Foreskin keratinocyte (primary cell): ENCODE measurements at places on chromosomes 4 and X. TPM values are rescaled to one million over a fixed set of nuclear protein-coding genes. Genes with fewer than 3 reads are reported as not detected.

Gene FREM3
- not detected in 2 replicates for polyA plus RNA-seq

Gene GPC4
- polyA plus RNA-seq, result 1.3 and 3.9 TPM in 2 replicates

Gene PALLD
- 58.4 and 88.0 TPM in 2 replicates for polyA plus RNA-seq

Gene GYG2
- polyA plus RNA-seq, result not detected in 2 replicates

Gene POU3F4
- polyA plus RNA-seq, result not detected in 2 replicates
